MV-4-11 (cell line): ENCODE measurements at places on chromosomes 3 and 15.

GRCh38 chr3:124372775-124373174 is 357.5 kb upstream of the UMPS start:
- no peak for DNase-seq

- no peak for DNase-seq
These were observed 171.4 kb downstream of the CNTN3 start for GRCh38 chr3:74443102-74443501.

GRCh38 chr3:150703756-150704344 is at the start of gene ERICH6:
Gene ERICH6 (minus strand): TSS chr3:150703920. CDS start chr3:150703898, 22 bp downstream.
- peak; percentile 85 for DNase-seq

GRCh38 chr15:41621200-41622193 is 38.7 kb upstream of the MGA start:
- DNase-seq: peak; percentile 96

- no peak for DNase-seq
These were observed 82.6 kb upstream of the CSPG5 start for GRCh38 chr3:47661121-47661752.

DNA sequence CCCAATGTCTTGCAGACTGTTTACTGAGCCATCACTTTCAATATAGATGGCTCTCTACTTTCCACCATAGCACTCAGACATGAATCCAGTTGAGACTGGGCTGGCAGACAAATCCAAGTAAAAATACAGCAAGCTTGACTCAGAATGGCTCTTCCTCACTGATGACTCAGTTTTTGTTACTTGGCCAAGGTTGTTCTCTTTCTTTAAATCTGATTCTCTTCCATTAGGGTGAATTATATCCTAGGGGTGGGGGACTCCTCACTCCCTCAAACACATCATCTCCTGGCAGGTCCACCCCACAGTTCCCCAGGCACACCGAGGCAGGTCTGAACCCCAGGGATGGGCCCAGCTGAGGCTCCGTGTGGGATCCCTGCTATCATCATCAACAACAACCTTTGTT is 157.9 kb downstream of the MEX3B start:
- DNase-seq: no peak
